ENCODE measurements at places on chromosomes 3 and 15. TPM values are rescaled to one million over a fixed set of nuclear protein-coding genes. Genes with fewer than 3 reads are reported as not detected.

- H3K27ac ChIP-seq, result no peak overlapping the region
- no peaks in the 10 kb centered on the region for H3K36me3 ChIP-seq
- no peaks in the 10 kb centered on the region for H3K4me1 ChIP-seq
- no peaks in the 10 kb centered on the region for H3K27me3 ChIP-seq
- no peak overlapping the region for H3K4me3 ChIP-seq
Observed at GRCh38 chr3:141798448-141798845, 35.2 kb downstream of the GRK7 start.

DNA sequence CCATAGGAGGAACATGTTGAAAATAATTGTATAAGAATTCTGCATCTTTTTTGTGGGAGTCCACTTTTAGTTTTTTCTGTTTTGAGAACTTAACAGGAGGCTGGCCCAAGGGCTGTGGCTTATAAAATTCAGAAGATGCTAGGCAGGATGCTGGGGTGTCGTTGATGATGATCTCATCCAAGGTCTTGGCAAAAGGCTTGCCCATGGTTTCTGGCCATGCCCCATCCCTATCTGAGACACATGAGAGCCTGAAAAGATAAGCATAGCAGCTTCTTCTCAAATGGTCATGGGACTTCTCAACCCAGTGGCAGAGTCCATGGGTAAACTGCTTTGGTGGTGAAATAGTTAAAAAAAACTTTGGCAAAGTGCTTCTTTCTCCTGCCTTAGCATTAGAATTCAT, 35.2 kb downstream of the CMSS1 start:
- H3K4me3 ChIP-seq, result no peak overlapping the region
- no peak for DNase-seq
- no peaks in the 10 kb centered on the region for H3K4me1 ChIP-seq
- H3K36me3 ChIP-seq, result no peaks in the 10 kb centered on the region

GRCh38 chr3:136804813-136805212, 14.1 kb upstream of the SLC35G2 start:
- H3K36me3 ChIP-seq, result no peaks in the 10 kb centered on the region
- H3K27me3 ChIP-seq, result no peaks in the 10 kb centered on the region
- no peak overlapping the region for H3K4me3 ChIP-seq
- DNase-seq, result no peak

DNA sequence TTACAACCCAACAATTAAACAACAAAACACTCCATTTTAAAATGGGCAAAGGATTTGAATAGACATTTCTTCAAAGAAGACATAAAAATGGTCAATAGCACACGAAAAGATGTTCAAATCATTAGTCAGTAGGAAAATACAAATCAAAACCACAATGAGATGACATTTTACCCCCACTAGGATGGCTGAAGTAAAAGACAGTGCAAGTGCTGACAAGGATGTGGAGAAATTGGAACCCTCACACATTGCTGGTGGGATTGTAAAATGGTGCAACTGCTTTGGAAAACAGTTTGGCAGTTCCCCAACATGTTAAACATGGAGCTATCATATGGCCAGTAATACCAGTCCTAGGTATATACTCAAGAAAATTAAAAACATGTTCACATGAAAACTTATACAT, 11.6 kb downstream of the GALNT15 start:
- no peak overlapping the region for H3K4me3 ChIP-seq
- no peaks in the 10 kb centered on the region for H3K4me1 ChIP-seq
- H3K36me3 ChIP-seq, result no peaks in the 10 kb centered on the region

GRCh38 chr15:29420188-29420587, 150.6 kb upstream of the NSMCE3 start:
- no peak for DNase-seq
- H3K27me3 ChIP-seq, result no peaks in the 10 kb centered on the region
- no peak overlapping the region for H3K27ac ChIP-seq
- no peaks in the 10 kb centered on the region for H3K4me1 ChIP-seq
- no peaks in the 10 kb centered on the region for H3K36me3 ChIP-seq

GRCh38 chr15:93987068-93987467, 244.3 kb upstream of the MCTP2 start:
- no peak for DNase-seq
- H3K4me3 ChIP-seq, result no peak overlapping the region
- no peaks in the 10 kb centered on the region for H3K36me3 ChIP-seq
- no peak overlapping the region for H3K27ac ChIP-seq
- H3K4me1 ChIP-seq, result no peaks in the 10 kb centered on the region

DNA sequence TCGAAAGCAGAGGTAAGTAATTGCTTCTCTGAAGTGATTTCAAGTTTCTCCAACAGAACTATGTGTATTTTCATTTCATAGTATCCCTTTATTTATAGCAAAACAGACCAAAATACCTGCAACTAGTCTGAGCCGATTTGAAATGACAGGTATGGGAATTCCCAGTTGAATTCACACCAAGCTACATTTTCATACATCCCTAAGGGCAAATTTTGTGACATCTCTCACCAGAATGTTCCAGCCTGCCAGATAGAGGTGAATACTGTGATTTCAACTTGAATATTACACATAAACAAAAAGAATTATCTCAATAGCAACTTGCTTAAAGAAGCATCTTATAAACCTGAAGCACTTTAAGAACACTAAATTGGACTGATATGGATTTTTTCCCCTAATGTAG, 235.7 kb downstream of the SLC9A9 start:
- no peak overlapping the region for H3K4me3 ChIP-seq
- no peaks in the 10 kb centered on the region for H3K36me3 ChIP-seq
- DNase-seq, result no peak
- no peaks in the 10 kb centered on the region for H3K4me1 ChIP-seq
- no peak overlapping the region for H3K27ac ChIP-seq

- H3K36me3 ChIP-seq, result no peaks in the 10 kb centered on the region
- no peak overlapping the region for H3K4me3 ChIP-seq
- DNase-seq, result peak; percentile 92
Observed at GRCh38 chr15:85330901-85331588, 49.4 kb upstream of the AKAP13 start.

GRCh38 chr3:46154311-46154710, 53.8 kb downstream of the CCR1 start:
- H3K4me1 ChIP-seq, result no peaks in the 10 kb centered on the region
- DNase-seq, result no peak
- no peaks in the 10 kb centered on the region for H3K27me3 ChIP-seq
- no peak overlapping the region for H3K27ac ChIP-seq

The C2CD4A gene
- total RNA-seq, result 2.4 TPM

The TMC3 gene
- total RNA-seq, result 0.08 TPM

The COL8A1 gene
- 1.9 TPM for total RNA-seq

The ZNF860 gene
- 1.5 TPM for total RNA-seq

The ZNF662 gene
- 2.8 TPM for total RNA-seq

The BLM gene
- total RNA-seq, result 3.3 TPM

The GNAT1 gene
- not detected for total RNA-seq
